GM10248 (cell line): ENCODE measurements at places on chromosomes 16 and 17.

DNA sequence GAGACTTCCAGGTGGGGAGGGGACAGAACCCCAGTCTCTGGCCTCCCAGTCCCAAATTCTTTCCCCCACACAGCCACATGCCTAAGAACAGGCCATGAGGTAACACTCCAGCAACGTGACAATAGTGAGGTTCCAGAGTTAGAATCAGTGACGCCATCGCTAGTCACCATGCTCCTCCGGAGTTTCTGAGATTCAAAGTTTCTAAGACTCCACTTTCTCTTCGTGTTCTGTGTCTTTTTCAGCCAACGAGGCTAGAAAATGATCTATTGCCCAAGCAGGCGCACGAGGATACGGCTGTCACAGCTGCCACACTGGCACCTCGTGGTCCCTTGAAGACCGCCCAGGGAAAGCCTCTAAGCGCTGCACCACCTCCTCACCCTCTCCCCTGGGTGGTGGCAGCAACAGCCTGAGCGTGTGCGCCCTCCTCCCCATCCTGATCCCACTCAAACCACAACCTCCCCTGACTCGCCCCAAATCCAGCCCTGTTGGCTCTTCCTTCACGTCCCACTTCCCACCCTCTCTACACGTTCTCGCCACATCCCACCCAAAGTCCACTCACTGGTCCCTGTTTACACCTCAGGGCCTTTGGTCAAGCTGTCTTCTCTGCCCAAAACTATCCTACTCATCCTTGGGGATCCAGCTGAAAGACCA is 1.0 kb downstream of the MCRIP1 start:
- no peak for DNase-seq

DNA sequence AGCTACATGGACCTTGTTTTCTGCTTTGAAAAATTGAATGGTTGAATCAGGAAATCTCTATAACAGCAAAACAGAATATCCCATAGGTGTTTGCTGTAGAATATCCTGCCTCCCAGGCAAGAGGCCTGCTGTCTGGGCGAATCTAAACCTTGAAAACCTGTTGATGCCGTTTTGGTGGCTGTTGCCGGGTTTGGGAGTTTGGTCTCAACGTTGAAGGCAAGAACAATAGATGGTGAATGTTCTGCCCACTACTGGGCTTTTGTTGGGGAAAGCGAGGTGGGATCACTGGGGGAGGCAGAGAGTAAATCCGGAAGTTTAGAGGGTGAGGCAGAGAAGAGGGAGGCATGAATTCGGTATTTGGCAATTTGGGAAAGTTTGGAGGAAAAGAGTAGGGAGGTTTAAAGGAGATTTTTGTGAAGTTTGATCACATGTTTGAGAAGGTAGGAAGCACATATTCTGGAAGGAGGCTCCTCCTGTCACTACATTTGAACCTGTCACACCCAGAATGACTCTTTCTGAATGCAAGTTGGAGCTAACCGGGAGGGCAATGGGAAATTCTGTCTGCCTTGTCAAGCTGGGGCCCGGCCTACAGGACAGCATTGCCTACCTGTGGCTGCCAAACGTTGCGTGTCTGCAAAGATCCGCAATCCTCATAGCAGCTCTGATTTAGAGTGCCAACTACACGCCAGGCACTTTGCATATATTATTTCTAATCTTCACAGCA is 46.5 kb downstream of the GPRC5B start:
- no peak for DNase-seq

DNA sequence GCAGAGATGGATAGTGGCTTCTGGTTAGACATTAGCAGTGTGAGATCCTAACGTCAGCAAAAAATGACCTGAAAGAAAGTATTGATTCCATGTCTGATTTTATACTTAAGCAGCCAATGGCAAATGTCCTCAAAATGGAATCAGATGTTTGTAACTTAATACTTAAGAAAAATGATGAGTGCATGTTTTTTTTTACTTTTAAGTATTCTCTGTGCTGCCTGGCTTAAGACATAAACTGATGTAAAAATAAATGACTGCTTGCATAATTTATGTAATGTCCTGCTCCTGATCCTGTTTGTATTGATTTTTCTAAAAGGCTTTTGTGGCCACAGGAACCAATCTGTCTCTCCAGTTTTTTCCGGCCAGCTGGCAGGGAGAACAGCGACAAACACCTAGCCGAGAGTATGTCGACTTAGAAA is 7.4 kb downstream of the CBFB start:
- DNase-seq = no peak

DNA sequence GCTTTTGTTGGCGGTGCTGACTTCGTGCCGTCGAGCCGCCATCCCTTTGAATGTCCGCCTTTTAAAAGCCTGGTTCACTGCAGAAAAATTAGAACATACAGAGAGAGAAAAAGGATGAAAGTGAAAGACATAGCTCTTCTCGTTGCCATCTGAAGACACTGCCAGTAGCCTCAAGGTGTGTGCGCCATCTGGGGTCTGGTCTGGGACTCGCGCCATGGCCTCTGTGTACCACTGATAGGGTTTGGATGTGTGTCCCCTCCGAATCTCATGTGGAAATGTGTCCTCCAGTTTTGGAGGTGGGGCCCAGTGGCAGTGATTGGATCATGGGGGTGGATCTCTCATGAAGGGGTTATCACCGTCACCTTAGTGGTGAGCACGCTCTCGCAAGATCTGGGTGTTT is 15.5 kb downstream of the GSE1 start:
- DNase-seq = no peak

DNA sequence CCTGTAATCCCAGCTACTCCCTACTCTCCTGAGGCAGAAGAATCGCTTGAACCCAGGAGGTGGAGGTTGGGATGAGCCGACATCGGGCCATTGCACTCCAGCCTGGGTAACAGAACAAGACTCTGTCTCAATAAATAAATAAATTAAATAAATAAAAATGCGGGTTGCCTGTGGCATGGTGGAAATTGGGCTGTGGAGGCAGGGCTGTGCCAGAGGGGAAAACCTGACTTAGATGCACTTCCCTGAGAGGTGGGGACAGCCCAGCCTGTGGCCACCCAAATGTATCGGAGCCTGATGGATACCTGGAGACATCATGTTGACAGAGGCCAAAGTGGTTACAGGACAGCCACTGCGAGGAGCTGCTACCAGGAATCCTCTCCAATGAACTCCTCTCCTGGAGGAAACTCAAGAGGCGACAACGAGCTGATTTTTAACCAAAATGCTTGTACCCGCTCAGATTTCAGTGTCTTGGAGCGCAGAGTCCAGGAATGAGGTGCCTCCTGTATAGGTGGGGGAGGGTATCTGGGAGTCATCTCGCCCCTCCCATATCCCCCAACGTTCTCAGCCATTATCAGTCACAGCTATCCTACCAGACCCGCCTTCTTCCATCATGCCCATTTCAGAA is 32.3 kb downstream of the DDX19A start:
- no peak for DNase-seq

DNA sequence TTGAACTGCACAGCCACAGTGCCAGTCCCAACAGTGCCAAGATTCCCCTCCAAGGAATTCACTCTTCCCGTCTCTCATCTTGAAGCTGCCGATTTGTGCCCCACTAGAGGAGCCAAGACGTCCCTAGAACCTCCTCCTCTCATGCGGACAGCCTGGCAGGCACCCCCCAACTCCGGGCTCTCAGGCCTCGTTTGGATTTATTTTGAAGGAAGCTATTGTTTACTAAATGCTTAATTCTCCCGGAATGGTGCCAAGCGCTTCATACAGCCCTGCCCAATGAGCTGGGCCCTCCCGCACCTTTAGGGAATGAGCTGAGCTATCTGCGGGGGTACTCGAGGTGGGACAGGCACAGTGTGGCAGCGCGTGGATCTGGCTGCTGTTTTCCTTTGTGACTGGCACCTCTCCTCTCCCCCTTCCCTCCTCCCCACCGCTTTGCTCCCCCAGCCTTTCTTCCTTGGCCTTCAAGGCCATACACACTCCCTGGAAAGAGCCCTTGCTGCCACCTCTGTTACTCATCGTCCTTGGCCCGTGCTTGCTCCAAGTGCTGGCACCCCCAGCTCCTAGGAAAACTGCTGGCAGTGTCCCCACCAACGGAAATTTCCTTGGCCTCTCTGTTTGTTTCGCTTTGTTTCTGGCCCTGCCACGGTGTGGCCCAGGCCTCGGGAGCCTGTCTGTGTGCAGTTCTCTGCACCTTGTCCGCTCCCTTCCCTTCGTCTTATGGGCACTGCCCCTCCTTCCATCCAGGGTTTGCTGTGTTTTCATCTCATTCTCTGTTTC is 49.9 kb upstream of the CDR2 start:
- DNase-seq = no peak

DNA sequence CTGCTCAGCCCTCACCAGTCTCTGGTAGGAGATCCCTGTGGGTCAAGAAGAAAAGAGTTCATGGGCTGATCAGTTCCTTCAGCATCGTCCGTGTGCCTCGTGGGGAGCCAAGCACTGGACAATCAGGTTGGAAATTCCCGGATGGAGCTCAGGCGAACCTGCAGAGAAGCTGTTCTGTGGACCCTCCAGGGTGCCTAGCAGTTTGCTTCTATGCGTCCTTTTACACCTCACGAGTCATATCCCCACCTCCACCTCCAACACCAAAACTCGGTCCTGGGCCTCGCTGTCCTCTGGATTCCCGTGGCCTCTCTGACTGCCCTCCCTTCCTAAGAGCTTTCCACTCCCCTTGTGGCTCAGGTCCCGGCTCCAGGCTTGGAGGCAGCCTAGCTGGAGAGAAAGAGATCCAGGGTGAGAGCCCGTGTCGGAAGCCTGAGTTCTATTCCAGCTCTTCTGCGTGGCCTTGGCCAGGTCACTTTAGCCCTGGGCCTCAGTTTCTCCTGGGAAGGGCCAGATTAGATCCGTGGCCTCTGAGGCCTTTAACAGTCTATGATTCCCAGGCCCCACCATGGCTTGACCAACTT is 26.2 kb upstream of the PIK3R6 start:
- no peak for DNase-seq

- DNase-seq = no peak
These were observed 2.5 kb downstream of the ACSM3 start for GRCh38 chr16:20766294-20766693.

GRCh38 chr16:3578610-3579551 is 1.7 kb upstream of the NLRC3 start:
- DNase-seq = peak; percentile 78

GRCh38 chr17:36470499-36470898 is 16.0 kb upstream of the ZNHIT3 start:
- no peak for DNase-seq

GRCh38 chr17:60080545-60080944 is 1.8 kb upstream of the HEATR6 start:
- DNase-seq = no peak

DNA sequence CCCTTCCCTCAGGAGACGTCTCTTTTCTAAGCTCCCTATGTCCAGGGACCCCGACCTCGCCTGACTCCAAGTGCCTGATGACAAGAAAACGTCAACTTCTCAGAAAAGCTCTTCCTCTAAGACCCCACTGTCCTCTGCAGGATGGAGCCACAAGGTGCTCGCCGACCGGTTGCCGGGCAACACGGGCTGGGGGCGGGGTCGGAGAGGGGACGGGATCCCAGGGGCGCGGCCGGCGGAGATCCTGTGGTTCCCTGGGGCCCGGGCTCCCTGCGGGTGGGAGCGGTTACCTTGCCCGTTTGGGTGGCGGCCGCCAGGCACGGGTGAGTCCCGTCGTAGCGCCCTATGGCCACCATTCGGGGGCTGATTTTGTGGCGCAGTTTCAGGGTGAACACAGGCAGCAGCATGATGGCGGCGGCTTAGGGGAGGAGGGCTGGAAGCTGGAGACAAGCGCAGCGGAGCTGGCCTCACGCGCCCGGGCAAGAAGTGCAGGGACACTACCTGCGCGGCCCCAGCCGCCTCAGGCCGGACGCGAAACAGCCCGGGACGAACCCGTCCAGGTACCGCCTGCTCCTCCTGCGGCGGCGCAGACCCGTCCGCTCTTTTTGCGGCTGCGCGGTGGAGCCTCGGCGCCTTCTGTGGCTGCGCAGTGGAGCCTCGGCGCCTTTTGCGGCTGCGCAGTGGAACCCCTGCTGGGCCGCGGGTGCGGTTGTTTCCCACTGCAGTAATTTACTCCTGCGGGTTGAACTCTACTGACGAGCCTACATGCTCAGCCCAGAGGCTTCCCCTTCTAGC is at the start of gene BBS2:
Gene BBS2 (minus strand): TSS at position 566 of the 792 bp plus-strand sequence. CDS start 162 bp downstream, at position 404.
- DNase-seq = peak; percentile 94

DNA sequence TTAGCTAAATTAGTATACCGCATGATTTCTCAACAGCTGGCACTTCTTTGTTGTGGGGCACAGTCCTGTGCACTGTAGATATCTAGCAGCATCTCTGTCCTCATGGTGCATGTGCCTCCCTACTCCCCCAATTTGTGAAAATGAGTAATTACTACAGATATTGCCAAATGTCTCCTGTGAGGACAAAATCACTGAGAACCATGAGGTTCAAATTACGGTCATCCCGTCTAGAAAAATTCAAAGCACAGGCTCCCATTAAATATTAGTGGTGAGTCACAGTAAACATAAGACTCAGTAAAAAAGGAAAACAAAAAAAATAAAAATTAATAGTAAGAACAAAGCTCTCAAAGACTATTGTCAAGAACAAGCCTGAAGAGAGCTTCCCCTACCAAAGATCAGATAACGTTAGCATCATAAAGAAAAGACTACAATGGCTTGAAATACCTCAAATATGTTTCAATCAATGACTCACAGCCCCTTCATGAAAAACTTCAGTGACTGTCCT is 57.8 kb downstream of the STH start:
- DNase-seq = no peak

GRCh38 chr16:22035153-22035552 is 27.2 kb downstream of the MOSMO start:
- DNase-seq = peak; percentile 46

DNA sequence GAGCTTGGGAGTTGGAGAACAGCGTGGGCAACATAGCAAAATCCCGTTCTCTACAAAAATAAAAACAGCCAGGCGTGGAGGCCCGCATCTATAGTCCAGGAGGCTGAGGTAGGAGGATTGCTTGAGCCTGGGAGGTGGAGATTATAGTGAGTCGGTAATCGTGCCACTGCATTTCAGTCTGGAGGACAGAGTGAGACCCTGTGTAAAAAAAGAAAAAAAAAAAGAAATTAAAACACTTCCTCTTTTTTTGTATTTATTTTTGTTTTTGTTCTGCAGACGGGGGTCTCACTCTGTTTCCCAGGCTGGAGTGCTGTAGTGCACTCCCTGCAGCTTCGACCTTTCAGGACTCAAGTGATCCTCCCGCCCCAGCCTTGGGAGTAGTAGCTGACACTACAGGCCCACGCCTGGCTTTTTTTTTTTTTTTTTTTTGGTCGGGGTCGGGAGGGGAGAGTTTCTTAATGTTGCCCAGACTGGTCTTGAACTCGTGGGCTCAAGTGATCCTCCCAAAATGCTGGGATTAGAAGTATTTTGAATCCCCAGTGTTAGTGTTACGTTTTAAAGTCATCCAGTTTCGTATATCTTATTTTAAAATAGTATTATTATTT is 1.5 kb downstream of the IST1 start:
- DNase-seq = no peak

- no peak for DNase-seq
These were observed 17.5 kb downstream of the STAT5A start for GRCh38 chr17:42305543-42306384.

- DNase-seq = no peak
These were observed 22.1 kb downstream of the RFFL start for GRCh38 chr17:35041390-35041789.

- DNase-seq = peak; percentile 90
These were observed at the start of gene SPHK1 for GRCh38 chr17:76384222-76384986. SPHK1 (plus strand) TSS chr17:76384609; CDS start chr17:76385645, 1,036 bp downstream.

- no peak for DNase-seq
These were observed 25.6 kb upstream of the CDRT4 start for GRCh38 chr17:15492791-15493692.
